Esophagus squamous epithelium (tissue), 5 donors: ENCODE measurements at places on chromosomes 13 and 19.

DNA sequence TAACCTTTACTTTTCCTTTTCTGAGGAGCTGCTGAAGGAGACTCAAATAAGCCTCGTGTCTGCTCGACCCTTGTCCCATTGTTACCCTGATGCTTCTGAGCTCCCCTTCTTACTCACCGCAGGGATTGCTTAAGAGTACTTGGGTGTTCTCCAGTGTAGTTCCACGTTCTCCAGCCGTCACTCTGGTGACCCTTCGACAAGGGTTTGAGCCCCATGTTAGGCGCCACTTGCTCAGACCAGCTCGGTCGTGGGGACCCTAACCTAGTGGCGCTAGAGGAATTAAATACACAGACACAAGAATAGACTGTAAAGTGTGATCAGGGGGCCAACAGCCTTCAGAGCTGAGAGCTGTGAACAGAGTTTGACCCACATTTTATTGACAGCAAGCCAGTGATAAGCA, 10.3 kb downstream of the ZNF480 start:
- DNase-seq, result no peak

- no peak for DNase-seq
Measured at GRCh38 chr13:84730376-84730775, 848.1 kb upstream of the SLITRK1 start.

- no peak for DNase-seq
Measured at GRCh38 chr13:106478116-106478515, 57.3 kb downstream of the EFNB2 start.

DNA sequence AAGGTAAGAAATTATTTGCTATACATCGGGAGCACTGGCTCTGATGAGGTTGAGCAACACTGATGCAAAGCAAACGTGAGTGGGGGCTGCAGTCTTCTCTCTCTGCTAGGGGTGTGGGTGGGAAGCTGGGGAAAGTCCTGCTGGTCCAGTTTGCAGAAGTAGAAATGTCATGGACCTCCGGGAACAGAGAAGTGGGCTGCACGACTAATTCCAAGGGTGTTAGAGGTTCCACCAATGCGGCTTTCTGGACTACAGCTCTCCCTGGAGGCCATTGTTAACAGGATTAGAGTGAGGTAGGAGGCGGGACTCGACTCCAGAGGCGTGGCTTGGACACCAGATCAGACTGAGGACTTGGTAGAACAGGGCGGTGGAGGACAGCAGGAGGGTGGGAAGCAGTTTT, 5.7 kb upstream of the FBXO27 start:
- DNase-seq, result no peak

DNA sequence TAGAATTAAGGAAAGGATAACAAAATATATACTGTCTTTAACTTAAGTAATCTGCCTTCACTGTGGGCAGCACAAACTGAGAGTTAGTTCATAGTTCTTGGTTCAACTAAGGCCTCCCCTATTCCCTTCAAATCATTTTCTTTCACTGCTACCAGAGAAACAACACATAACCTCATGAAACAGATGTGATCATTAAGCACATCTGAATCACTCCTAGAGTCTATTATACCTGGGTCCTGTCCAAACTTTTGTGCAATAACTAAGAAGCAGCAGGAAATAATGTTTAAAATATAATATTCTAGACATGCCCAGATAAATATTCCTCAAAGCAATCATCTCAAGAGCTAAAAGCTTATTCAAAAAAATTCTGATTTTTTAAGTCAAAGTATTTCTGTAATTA, 62.9 kb downstream of the ZC3H13 start:
- no peak for DNase-seq

DNA sequence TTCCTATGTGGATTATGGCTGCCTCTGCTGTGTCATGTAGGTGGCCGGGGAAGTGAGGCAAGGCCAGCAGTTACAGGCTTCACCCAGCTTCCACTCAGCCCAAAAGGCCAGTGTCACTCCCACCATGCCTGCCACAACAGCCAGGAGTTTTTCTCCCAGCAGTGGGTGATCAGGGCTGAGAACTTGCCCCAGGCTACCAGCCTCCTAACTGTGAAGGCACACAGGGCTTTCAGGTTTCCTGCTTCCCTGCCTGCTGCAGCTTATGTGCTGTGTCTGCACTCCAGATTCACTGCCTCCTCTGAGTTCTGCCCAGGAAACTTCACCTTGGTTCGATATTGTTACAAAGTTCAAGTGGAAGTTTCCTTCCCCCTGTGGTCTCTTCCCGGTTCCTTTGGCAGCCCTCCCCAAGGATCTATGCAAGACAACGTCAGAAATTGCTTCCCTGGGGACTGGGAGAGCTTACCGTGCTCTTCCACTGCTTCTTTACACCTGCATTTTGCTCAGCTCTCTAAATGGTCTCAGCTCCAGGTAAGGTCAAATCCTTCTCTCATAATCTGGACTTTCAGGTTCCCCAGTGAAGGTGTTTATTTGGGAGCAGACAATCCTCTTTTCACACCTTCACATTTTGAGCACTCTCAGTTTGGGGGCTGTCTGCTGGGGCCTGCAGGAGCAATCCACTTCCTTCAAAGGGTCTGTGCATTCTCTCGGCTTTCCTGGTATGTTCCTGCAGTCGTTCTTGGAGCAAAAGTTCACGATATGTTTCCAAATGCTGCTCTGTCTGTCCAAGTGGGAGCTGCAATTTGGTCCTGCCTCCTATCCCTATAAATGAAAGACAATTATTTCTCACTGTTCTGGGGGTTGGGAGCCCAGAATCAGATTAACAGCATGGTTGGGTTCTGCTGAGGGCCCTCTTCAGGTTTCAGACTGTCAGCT, 1730.1 kb upstream of the PRR20A start:
- no peak for DNase-seq

GRCh38 chr19:15431396-15432017, 12.7 kb upstream of the AKAP8L start:
- DNase-seq, result no peak

- no peak for DNase-seq
Measured at GRCh38 chr19:33219261-33219815, 6.3 kb downstream of the SLC7A10 start.

DNA sequence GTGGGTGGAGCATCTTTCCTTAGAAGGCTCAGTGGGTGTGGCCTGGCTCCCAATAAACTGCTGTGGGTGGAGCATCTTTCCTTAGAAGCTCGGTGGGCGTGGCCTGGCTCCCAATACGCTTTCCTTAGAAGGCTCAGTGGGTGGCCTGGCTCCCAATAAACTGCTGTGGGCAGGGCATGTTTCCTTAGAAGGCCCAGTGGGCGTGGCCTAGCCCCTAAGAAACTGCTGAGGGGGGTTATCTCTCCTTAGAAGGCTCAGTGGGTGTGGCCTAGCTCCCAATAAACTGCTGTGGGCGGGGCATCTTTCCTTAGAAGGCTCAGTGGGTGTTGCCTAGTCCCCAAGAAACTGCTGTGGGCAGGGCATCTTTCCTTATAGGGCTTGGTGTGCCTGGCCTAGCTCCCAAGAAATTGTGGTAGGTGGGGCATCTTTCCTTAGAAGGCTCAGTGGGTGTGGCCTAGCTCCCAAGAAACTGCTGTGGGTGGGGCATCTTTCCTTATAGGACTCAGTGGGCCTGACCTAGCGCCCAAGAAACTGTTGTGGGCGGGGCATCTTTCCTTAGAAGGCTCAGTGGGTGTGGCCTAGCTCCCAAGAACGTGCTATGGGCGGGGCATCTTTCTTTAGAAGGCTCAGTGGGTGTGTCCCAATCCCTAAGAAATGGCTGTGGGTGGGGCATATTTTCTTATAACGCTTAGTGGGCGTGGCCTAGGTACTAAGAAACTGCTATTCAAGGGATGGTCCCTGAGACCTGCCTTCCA, 10.3 kb downstream of the HSH2D start:
- DNase-seq, result no peak

- DNase-seq, result no peak
Measured at GRCh38 chr13:63516124-63516523, 2100.5 kb upstream of the PCDH20 start.

GRCh38 chr13:67410645-67411044, 180.5 kb upstream of the PCDH9 start:
- no peak for DNase-seq

GRCh38 chr13:52405767-52406494, at the start of gene THSD1:
THSD1 (minus strand) TSS chr13:52406172; CDS start chr13:52402600, 3,572 bp downstream.
- no peak for DNase-seq

- DNase-seq, result no peak
Measured at GRCh38 chr13:35953537-35954206, 177.5 kb downstream of the DCLK1 start.

DNA sequence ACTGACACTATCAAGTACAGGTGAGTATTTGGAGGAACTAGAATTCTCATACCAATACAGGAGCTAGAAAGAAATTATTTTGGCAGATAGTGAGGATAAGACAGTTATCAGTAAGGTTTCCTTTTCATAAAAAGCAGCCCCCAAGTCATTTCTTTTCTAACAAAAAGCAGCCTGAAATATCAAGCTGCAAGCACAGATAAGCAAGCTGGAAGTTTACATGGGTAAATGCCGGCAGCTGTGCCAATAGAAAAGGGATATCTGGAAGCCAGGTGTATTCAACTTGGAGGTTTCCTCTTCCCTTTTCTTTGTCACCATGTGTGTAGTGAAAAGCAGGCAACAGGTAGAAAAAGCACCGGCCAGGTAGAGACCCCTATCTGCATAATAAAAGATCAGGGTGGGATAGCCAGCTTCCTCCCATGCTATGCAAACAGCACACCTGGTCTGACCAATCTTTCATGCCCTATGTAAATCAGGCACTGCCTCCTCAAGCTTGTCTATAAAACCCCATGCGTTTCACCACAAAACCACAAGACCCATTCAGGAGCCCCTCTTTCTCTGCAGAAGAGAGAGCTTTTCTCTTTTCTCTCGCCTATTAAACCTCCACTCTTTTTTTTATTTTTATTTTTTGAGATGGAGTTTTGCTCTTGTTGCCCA, 22.9 kb downstream of the CYP4F2 start:
- DNase-seq, result no peak

DNA sequence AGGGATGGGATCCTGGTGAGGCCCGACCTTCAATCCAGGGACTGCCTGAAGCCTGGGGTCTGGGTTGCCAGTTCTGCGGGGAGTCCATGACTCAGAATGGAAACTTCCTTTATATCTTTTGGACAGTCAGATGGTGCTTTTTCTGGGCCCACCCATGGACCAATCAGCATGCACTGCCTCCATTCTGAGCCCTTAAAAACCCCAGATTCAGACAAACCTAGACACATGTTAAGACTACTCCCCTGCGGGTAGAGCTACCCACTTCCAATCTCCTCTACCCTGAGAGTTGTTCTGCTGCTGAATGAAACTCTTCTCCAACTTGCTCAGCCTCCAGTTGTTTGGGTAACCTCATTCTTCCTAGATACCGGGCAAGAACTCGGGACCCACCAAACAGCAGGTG, 1315.2 kb upstream of the MIR17HG start:
- no peak for DNase-seq

DNA sequence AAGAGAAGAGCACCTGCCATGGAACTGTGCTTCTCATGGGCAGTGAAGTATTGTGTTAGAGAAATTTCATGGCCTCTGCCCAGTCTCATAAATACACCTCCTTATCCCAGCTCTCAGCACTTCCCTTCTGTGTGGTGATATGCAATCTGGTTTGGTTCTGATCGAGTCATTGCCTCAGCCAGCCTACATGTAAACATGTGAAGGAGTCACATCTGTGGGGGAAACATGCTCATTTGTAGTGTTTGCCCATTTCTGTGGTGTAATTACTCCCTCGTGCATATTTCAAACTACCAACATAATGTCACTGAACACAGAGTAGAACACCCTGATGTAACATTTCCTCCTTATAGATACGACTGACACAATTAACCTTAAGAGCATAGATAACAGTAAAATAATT, 183.0 kb downstream of the DCT start:
- DNase-seq, result no peak

GRCh38 chr13:72125561-72125960, 258.6 kb upstream of the DACH1 start:
- no peak for DNase-seq

DNA sequence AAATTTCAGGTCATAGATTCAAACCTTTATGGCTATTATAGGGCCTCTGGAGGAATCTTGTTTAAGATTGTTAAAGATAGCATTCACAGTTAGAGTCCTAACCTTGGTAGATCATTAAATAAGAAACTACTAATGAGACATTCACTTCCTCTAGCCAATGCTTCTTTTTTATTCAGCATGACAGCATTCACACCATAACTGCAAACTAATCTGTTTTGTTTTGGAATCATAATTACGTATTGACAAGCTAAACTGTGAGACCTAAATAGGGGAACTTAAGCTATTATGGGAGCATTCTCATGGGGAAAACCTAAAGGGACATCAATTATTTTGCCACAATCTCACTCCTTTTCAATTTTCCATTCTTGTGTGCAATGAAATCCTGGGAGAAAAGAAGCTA, 653.8 kb downstream of the PCDH9 start:
- DNase-seq, result no peak

DNA sequence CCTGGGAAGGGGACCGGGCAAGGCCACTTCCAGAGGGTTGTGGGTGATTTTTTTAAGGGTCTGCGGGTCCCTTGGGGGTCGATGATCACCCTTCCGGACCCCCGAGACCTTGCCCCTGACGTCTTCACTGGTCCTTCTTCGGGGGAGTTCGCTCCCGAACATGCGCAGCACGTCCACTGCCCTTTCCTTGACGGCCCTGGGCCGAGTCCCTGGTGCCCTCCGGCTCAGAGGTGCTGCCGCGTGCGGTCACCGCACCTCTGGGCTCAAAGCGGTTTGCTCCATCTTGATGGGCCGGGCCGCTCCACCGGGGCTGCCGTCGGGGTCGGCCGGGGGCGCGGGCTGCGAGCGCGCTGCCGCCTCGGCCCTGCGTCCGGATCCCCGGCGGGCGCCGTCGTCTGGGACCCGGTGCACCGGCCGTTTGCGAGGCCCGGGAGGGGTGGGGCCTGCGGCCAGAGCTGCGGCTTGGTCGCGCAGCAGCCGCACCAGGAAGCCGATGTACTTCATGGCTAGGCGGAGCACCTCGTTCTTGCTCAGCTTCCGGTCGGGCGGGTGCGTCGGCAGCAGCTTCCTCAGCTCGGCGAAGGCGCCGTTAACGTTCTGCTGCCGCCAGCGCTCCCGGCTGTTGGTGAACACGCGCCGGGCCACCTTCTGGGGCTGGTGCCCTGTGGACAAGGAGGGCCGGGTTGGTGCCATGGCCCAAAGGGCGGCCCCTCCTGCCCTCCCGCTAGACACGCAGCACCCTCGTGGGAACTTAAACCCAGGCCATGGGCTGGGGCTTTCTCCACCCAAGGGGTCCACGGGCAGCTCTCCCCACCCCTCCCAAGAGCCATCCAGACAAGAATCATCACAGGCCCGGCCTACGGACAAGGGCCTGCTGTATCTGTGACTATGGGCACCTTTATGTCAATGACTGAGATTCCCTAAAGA, 3.3 kb downstream of the LYL1 start:
- no peak for DNase-seq

DNA sequence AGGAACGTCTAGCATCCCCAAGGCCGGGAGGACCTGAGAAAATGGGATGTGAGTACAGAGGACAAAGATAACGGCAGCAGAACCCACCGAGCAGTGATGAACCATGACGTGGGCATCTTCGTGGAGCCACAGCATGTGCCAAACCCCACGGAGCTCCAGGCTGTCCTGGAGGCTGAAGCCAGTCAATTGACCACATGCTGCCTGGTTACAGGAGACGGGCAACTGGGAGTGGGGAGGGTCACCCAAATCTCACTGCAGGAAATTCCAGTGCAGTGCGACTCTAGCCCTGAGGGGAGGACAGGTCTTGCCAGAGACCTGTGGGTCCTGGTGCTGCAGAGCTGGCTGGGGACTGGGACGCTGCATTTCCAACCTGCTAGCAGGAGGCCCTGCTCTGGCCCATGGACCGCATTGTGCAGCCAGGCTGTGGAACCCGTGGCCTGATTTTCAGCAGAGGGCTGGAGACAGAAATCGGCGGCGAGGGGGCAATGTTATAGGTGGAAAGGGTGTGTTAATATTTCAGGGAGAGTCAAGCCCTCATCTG, 3.2 kb upstream of the GRTP1 start:
- no peak for DNase-seq

GRCh38 chr13:99289271-99289670, 17.9 kb downstream of the GPR183 start:
- DNase-seq, result no peak
